ENCODE measurements at places on chromosomes 6 and 20.

GRCh38 chr6:147268254-147268653 lies 64.0 kb downstream of the STXBP5 start:
- DNase-seq, result no peak

GRCh38 chr6:63649269-63649668 lies 13.7 kb downstream of the PHF3 start:
- DNase-seq, result no peak

GRCh38 chr20:19658137-19658536 lies 99.9 kb upstream of the RIN2 start:
- DNase-seq, result no peak

GRCh38 chr6:14634072-14634471 lies 516.5 kb downstream of the CD83 start:
- DNase-seq, result no peak

GRCh38 chr6:11328613-11329247 lies 96.3 kb upstream of the NEDD9 start:
- DNase-seq, result no peak

DNA sequence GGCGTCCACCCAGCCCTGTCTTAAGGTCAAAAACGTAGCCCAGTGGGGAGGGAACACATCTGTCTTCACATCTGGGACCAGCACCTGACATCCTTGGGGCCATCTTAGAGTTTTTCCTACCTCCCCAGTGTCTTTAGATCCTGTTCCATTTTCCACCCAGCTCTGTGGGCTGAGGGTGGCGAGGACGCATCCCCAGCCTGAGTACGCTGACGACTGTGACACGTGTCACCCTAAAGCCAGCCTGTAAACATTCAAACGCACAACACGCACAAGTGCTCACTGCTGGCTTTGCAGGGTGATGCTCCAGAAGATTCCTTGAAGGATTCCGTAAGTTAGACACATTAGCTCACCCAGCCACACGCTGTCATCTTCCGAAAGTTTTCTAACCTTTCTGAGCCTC lies 215.9 kb downstream of the TAF4 start:
- DNase-seq, result no peak

DNA sequence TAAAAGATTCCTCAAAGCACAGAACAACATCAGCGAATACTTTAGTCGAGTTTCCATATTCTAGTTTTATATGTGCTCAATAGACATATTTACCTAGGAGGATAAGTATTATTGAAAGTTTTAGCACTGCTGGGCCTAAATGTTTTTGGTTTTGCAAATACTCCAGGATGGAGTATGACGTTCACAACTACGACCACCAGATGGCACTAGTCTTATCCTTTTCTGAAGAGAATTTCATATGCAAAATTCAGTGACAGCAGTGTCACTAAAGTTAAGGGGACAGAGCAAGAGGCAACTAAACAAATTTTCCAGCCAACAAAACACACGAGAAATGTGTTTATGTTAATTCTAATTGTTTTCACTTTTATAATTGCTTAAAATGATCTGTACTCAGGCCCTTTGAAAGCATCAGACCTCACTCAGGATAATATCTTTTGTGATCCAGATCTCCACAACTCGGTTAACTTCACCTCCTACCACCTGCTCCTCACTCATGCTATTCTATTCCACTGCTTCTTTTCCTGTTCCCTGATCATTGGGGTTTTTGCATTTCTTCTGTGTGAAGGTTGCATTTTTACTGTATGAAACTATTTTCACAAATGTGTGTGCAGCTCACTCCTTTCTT lies 220.8 kb downstream of the TRDN start:
- DNase-seq, result no peak

- DNase-seq, result no peak
Measured at GRCh38 chr6:21666201-21666691, 72.7 kb downstream of the SOX4 start.

DNA sequence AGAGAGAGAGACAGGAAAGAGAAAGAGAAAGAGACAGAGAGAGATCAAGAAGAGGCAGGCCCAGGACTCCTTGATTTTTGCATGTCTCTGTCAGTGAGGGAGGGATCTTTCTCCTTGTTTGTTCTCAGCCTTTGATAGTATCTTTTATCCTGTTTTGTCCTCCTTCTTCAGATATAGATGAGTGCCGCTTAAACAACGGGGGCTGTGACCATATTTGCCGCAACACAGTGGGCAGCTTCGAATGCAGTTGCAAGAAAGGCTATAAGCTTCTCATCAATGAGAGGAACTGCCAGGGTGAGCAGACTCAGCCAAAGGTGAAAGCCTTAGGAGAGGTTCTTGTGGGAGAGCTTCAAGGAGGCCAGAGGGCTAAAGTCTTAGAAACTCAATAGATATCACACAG lies 20.0 kb upstream of the ZNF76 start:
- no peak for DNase-seq

DNA sequence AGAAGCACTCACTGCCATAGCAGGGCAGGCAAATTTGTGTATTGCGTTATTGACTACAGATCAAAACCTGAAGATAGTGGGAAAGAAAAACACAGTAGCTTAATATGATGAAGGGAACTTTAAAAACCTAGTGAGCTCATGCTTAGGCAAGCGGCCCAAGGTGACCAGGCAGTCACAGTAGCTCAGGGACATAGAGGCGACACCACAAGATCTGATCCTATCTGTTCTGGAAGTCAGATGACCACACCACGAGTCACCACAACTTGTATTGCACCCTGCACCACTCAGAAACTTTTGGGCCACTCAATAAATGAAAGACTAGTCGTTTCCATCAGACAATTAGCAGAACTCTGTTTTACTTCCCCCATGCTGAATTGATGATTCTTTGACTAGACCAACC lies 4.9 kb downstream of the CLIC5 start:
- DNase-seq, result no peak

DNA sequence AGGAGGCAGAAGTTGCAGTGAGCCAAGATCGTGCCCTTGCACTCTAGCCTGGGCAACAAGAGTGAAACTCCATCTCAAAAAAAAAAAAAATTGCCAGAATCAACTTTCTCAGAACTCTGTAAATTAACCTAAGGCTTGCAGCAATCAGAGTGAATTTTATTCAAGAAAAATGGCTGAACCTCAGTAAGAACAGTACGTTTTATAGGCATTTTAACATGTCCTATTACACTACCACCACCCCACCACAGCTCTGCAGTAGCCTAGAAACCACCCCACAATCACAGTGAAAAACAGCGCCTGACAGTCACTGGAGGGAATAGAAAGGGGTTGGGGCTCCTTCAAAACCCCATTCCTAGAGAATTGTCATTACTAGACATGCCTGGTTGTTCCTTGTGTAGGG lies 16.4 kb upstream of the BTN1A1 start:
- DNase-seq, result no peak

- no peak for DNase-seq
Measured at GRCh38 chr6:154500769-154501577, 9.5 kb downstream of the CNKSR3 start.

GRCh38 chr6:15894973-15895725 lies 232.3 kb upstream of the DTNBP1 start:
- DNase-seq, result no peak

GRCh38 chr6:45970326-45970725 lies 45.3 kb downstream of the CLIC5 start:
- no peak for DNase-seq
